ENCODE measurements at places on chromosomes 4 and X.
A peak's percentile ranks its signal among the peaks of the same experiment; 100 is the strongest.

DNA sequence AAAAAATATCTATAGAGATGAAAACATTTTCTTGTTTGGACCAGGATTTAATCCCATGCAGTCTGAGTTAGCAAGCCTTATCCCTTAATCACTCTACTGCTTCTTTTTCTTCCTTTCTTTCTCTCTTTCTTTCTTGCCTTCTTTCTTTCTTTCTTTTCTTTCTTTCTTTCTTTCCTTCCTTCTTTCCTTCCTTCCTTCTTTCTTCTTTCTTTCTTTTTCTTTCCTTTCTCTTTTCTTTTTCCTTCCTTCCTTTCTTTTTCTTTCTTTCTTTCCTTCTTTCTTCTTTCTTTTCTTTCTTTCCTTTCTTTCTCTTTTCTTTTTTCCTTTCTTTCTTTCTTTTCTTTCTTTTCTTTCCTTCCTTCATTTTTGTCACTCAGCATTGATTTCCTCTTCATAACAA, 434.6 kb downstream of the FAT4 start:
- DNase-seq = no peak

DNA sequence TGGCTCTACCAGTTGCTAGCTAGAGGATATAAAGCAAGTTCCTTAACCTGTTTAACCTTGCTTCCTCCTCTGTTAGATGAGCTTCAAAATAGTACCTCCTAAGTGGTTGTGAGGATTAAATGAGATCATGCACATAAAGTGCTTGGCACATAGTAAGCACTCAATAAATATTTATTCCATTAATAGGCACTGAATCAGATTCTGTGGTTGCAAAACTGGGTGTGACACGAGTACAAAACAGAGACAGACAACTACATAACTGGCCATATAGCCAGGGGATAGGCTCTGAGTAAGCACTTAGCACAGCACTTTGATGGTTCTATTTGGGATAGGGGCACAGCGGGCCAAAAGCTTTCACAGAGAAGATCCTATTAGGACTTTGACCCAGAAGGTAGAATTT, 150.3 kb downstream of the RELL1 start:
- no peak for DNase-seq

GRCh38 chr4:157128395-157128794, 52.4 kb downstream of the GLRB start:
- DNase-seq = no peak

DNA sequence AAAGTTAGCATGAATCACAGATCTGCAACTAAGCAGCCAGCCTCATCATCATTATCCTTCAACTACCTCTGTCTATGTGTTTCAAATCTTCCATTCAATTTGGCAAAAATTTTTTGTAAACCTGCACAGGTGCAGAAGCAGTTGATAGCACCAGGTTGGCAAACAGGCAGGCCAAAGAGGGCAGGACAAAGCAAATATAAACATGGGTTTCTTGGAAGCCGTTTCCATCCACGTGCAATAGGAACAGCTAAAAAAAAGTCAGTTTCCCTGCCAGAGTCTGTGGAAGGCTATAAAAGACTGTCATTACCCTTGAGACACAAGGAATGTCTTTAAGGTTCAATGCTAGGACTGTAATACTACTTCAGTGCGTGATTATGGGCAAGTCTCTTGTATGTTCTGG, 253.2 kb downstream of the PDHA2 start:
- DNase-seq = no peak

- no peak for DNase-seq
These were observed 94.8 kb upstream of the CENPE start for GRCh38 chr4:103292959-103293358.

- no peak for DNase-seq
These were observed 34.6 kb upstream of the SLC2A9 start for GRCh38 chr4:10055871-10056270.

DNA sequence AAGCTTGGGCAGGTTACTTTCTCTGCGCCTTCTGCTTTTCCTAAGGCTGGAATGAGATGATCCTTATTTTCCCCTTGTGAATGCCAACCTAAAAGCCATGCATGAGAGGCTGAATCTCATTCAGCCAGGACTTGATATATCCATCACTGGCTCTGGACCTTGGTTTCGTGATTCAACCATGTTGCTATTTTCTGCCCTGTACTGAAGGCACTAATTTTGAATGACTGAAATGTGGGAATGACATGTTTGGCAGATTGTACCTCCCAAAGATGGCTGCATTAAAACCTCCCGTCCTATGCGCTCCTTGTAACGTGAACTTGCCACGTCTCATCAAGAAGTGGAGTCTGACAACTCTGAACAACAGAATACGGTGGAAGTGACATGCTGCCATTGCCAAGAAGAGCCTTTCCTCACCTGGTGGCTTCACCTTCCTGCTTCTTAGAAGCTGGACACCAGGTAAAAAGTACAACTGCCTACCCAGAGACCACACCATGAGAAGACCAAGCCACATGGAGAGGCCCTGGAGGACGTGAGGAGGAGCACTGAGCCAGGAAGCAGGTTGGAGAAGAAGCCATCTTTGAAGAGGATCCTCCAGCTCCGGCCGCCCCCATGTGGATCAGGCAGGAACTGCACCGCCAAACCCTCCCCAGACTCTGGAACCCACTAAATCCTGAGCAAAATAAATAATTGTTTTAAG, 174.5 kb downstream of the NSUN7 start:
- peak; percentile 75 for DNase-seq

DNA sequence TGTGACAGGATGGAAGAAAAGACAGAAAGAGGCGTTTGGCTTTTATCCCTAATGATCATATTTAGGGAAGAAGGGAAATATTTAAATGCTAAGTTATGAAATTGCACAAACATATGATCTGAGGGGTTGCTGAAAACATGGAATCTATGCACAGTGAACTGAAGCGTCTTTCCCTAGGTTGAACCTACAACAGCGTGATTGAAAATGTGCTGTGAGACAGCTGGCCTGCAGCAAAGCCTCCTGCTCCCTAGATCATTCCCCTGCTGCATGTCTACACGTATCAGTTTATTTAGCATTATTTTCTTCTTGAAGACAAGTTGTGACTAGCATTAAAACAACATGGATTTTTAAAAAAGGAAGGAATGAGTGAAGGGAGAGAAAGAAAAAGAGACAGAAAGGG, 272.5 kb upstream of the TRAM1L1 start:
- no peak for DNase-seq

GRCh38 chr4:76007089-76007862, at the start of gene CXCL9:
Gene CXCL9, minus strand, starts transcription at chr4:76007509. Its CDS starts 60 bp downstream, at chr4:76007449.
- no peak for DNase-seq

DNA sequence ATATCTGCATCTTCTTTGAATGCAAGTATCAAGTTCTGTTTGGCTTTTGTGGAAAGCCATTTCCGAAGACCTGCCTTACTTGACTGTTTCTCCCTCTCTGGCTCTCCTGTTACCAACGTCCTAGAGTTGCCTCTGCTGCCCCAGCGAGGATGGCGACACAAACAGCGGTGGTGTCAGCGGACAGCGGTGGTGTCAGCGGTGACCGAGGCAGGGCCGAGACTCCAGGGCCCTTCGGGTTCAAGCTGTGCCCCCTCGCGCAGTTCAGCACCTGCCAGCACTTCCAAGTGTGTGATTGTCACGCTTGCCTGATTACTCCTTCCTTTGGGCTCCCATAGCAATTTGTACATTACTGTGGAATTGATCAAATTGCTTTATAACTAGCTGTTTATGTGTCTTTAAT, 336.9 kb upstream of the FAT1 start:
- no peak for DNase-seq

GRCh38 chr4:154277172-154277571, 214.4 kb downstream of the DCHS2 start:
- DNase-seq = peak; percentile 2

DNA sequence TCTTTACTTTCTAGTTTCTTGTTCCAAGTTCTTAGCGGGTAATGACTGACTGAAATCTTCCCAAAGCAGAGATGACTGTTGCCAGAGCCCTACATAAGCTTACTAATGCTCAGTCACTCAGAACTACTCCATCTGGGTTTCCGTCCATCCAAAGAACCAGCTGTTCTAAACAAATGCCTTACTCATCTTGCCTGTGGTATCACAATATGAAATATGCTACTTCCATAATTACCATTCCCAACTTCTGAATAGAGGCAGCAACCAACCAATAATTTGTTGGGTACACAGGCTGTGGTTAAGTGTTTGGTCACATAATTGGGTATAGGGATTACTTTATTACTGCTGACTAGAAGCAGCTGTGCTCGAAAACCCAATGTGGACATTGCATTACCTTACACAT, 930.2 kb upstream of the DIAPH2 start:
- DNase-seq = no peak

GRCh38 chrX:63032811-63033210, 318.3 kb downstream of the SPIN4 start:
- no peak for DNase-seq

GRCh38 chr4:8851321-8852117, 20.1 kb downstream of the HMX1 start:
- no peak for DNase-seq

DNA sequence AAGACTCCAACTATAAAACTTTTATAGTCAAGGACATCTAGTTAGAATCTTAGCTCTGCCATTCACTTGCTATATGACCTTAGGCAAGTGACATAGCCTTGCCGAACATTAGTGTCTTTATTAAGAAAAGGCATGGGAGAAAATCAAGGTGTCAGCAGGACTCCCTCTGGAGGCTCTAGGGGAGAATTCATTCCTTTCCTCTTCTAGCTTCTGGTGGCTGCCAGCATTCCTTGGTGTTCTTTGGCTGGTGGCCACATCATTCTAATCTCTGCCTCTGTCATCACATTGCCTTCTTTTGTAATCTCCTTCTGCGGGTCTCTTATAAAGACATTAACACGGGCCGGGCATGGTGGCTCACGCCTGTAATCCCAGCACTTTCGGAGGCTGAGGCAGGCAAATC, 99.8 kb downstream of the PPP1R2C start:
- DNase-seq = no peak

GRCh38 chrX:76202471-76202870, 29.6 kb downstream of the PBDC1 start:
- DNase-seq = no peak

DNA sequence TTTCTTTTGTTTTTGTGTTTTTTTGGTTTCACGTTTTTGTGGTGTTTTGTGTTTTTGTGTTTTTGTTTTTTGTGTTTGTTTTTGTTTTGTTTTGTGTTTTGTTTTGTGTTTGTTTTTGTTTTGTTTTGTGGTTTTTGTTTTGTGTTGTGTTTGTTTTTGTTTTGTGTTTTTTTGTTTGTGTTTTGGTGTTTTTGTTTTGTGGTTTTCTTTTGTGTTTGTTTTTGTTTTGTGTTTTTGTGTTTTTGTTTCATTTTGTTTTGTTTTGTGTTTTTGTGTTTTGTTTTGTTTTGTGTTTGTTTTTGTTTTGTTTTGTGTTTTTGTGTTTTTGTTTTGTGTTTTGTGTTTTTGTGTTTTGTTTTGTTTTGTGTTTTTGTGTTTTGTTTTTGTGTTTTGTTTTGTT, 20.9 kb downstream of the CSF2RA start:
- no peak for DNase-seq

- DNase-seq = no peak
These were observed 178.7 kb upstream of the RBPJ start for GRCh38 chr4:26141911-26142638.

DNA sequence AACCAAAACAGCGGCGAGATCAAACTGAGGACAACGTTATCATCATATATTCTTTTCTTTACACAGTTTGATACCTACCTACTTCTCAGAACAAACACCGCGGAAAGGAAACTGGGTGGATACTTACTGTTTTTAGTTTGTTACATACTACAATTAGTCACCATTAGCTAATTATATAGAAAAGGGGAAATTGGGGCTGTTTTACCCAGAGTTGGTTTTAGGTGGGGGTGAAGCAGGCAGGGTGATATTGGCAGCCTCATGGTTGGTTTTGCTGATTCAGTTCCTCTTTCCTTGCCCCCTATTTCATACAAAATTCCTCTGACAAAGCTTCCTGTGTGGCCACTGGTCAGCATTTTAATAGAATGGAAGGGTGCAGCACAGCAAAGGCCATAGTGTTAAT, 77.8 kb downstream of the SORBS2 start:
- DNase-seq = no peak

DNA sequence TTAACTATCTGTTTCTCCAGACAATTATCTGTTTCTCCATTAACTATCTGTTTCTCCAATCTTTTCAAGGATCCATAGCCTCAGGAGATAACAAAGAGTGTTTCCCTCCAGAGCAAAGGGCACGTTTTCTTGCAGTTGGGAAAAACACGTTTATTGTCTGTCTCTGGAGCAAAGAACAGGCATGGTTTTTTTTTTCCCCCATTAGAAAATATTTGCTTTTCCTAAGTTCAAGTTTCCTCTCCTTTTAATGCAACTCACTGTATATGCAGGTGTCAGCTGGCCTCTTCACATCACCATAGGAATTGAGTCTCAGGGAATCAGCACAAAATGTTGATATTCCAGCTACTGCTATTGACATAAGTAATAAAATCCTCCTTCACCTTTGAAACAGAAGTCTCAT, 984.4 kb downstream of the RAB28 start:
- DNase-seq = no peak

DNA sequence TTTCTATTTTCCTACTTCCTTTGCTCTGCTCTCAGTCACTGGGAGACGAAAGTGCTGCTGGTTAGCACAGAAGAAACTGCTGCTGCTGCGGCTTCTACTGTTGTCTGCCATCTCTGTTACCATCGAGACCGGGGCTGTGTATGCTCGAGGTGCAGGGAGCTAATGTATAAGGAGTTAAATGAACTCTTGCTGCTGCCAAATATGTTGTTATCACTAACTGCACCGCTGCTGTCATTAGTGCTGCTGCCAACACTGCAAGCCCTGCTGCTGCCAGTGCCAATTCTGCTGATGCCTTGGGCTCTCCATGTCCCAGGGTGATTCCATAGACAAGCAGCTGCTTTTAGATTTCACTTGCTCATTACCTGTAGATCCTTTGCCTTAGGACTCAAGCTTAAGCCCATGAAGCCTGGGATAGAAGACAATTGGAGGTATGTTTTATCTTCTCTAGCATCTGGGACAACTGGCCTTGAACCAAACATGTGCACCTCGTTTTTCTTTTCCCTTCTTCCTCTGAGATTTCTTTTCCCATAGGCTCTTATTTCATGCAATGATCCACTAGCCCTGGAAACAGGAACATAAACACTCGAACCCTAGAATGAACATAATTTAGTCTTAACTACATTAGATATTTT, 107.8 kb downstream of the CCSER1 start:
- DNase-seq = no peak

DNA sequence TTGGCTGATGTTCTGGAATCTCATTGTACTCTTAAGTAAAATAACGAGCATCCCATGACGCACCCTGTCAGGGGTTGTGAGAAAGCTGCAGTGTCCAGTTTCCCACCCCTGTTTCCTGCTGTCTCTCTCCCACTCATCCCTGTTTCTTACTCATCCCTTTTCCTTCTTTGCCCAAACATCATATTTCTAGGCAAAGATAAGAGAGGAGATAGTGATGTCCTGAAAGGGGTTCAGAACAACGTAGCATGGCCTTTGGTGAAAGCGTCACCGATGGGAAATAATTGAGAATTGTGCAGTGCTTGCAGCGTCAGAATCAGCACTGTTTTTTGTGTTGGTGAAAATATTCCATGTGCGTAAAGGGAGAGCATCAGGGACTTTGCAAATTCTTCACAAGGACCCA, 23.5 kb upstream of the TMEM165 start:
- DNase-seq = no peak

GRCh38 chr4:97656044-97656720, 487.1 kb downstream of the STPG2 start:
- DNase-seq = no peak

Measured in neural crest cell (in vitro differentiated cells).